ENCODE measurements at places on chromosomes 6 and 20.
A peak's percentile ranks its signal among the peaks of the same experiment; 100 is the strongest.

DNA sequence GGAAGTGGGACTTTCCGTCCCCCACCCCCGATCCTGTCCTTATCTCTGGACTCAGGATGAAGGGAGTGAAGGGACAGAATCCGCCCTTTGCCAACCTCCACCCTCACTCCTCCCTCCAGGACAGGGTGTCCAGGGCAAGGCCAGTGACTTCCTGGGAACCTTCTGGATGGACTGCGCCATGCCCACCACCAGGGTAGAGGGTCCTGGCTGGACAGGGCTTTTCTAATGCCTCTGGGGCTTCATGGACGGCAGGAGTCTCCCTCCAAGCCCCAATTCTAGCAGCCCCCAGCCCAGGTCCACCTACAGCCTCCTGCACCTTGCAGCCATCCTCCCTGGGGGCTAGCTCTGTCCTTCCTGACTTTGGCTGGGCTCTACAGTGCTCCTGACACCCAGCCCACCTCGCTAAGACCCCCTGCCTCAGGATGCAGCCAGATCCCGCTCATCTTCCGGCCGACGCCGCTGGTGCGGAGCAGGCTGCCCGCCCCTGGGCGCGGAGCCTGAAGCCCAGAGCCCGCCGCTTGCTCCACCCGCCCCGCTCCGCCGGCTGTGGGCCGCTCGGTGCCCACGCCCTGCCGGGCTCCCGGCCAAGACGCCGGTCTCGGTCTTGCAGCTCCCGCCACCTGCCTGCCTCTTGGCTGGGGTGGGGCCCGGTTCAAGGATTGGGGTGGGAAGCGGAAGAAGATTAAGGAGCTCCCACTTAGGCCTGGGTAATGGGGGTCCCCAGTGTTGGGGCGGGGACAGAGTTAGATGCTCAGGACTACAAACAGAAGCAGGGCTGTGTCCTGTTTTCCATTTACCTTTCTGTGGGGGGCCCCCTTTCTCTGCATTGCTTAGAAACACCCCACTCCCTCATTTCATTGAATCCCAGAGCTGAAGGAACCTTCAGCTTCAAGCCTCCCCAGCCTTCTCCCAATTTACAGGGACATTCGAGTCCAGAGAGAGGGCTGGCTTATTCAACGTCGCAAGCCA lies 72.8 kb downstream of the MDGA1 start:
- DNase-seq, result peak; percentile 76

DNA sequence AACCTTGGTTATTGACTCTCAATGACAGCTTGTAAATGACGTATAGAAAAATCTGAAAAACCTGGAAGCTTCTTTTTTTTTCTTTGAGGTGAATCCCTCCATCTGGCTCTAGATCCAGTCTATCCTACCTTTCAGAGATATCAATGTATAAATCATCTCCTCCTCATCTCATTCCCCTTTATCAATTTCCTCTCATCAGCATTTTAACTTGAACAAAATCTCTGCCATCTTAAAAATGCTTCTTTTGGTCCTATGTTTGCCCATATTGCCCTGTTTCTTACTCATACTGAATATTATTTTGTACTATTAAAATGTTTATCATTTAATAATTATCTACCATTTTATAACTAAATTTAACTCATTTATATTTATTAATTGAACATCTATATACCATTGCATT lies 306.7 kb upstream of the TSHZ2 start:
- DNase-seq, result no peak

DNA sequence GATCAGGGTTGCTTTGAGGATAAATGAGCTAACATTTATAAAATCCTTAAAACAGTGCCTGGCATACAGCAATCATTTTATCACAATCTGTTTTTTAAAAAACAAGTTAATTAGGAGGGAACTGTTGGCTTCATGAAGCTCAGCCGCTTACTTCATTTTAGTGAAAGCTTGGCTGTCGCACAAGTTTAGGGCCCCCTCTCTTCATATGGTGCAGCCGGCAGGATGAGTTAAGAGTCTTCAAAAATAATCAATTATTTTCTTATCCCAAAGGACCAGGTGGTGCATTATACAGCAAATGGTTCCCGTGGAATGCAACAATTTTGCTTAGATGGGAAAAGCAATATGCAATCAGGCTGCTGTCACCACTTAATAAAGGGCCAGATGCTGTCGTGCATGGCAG lies 57.4 kb upstream of the PROKR2 start:
- DNase-seq, result no peak

DNA sequence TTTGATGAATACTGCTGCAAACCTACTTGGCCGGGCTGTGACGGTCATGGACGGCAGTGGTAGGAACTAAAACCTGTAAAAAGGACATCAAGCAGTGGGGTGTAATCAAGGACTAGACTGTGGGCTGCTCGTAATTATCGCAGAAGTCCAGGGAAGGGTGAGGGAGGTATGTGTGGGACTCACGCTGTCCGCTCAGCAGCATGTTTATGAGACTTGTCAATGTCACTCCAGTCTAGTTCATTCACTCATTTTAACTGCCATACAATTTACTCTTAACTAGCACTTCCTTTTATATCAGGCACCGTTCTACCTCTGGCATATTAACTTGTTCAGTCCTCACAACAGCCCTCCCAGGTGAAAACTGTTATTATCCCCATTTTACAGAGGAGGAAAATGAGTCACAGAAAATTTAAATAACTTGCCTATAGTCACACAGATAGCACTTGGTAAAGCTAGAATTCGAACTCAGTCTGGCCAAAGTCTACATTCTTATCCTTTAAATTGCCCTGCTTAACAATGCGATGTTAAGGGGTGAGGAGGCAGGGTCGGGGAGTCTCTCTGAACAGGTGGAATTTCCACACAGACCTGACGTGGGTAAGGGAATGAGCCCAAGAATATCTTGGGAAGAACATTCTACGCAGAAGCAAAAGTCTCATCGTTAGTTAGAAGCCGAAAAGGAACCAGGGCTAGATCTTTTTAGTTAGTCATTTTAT lies 4.1 kb downstream of the PNPLA1 start:
- no peak for DNase-seq

GRCh38 chr6:36803908-36804307 lies 35.3 kb downstream of the CPNE5 start:
- no peak for DNase-seq

GRCh38 chr6:1581120-1581991 lies 28.4 kb upstream of the FOXC1 start:
- no peak for DNase-seq

- DNase-seq, result no peak
These were observed 238.6 kb downstream of the TFAP2B start for GRCh38 chr6:51057296-51057695.

DNA sequence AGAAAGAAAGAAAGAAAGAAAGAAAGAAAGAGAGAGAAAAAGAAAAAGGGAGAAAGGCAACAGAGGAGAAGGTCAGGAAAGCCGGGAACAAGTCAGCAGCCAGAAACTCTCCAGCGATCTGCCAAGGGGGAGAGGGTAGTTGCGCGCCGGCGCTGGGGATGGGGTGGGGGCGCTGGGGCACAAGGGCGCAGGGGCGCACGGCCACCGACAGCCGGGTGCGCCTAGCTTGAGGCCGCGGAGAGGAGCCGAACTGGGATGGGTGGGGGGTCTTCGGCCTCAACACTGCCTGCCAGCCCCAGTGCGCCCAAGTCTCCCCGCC lies 533 bp upstream of the RSPO3 start:
- no peak for DNase-seq

DNA sequence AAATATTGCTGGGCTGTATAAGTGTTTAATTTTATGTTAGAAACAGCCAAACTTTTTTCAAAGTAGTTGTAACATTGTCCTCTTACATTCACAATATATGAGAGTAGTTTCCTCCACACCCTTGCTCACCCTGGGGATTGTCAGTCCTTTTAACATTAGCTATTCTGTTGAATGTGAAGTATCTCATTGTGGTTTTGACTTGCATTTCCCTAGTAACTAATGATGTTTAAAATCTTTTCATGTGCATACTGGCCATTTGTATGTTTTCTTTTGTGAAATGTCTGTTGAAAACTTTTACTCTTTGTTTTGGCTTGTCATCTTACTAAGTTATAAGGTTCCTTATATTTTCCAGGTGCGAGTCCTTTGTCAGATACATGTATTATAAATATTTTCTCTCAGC lies 32.9 kb downstream of the TRIM38 start:
- DNase-seq, result no peak

DNA sequence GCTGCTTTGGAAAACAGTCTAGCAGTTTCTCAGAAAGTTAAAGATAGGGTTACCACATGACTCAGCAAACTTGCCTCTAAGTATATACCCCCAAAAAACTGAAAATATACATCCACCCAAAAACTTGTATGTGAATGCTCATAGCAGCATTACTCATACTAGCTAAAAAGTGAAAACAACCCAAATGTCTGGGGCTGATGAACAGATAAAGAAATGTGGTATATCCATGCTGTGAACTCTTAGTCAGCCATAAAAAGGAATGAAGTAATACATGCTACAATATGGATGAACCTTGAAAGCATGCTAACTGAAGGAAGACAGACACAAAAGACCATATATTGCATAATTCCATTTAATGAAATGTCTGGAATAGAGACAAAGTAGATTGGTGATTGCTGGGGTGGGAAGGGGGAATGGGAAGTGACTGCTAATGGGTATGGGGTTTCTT lies 79.9 kb upstream of the GLP1R start:
- no peak for DNase-seq

DNA sequence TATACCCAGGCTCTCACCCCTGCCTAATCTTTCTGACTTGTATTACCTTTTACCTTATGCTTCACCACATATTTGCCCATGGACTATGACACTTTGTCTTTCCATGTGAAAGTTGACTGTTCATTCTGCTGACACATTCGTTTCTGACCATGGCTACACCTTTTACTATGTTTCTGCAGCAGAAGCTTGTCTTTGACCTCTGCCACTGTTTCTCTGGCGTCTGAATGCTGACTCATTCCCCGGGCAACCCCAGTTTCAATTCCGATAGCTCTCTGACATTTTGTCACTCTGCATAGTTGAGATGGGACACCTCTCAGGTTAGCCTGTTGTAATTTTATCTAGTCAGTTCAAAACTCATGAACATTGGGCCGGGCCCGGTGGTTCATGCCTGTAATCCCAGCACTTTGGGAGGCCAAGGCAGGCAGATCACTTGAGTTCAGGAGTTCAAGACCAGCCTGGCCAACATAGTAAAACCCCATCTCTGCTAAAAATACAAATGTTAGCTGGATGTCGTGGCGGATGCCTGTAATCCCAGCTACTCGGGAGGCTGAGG lies 50.7 kb downstream of the SLC26A8 start:
- no peak for DNase-seq

DNA sequence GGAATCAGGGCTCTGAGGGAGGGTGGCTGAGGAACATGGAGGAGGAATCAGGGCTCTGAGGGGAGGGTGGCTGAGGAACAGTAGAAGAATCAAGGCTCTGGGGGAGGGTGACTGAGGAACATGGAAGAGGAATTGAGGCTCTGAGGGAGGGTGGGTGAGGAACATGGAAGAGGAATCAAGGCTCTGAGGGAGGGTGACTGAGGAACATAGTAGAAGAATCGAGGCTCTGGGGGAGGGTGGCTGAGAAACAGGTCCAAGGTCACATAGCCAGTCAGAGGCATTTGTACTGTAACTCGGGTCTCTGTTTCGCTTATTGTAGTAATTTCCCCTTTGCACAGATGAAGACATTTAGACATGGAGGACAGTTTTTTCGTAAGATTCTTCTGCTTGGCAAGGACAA lies 164.8 kb downstream of the SOBP start:
- DNase-seq, result no peak

- no peak for DNase-seq
These were observed 859.0 kb downstream of the QKI start for GRCh38 chr6:164273491-164273890.

- DNase-seq, result no peak
These were observed 1297.5 kb upstream of the CITED2 start for GRCh38 chr6:140671926-140672325.

GRCh38 chr6:44180886-44181285 lies 22.3 kb downstream of the CAPN11 start:
- no peak for DNase-seq

GRCh38 chr6:19999319-20000191 lies 162.4 kb downstream of the ID4 start:
- peak; percentile 65 for DNase-seq

- DNase-seq, result no peak
These were observed 22.8 kb upstream of the KHDC1 start for GRCh38 chr6:73285674-73286283.

GRCh38 chr6:1679688-1680068 lies 70.0 kb downstream of the FOXC1 start:
- peak; percentile 89 for DNase-seq

DNA sequence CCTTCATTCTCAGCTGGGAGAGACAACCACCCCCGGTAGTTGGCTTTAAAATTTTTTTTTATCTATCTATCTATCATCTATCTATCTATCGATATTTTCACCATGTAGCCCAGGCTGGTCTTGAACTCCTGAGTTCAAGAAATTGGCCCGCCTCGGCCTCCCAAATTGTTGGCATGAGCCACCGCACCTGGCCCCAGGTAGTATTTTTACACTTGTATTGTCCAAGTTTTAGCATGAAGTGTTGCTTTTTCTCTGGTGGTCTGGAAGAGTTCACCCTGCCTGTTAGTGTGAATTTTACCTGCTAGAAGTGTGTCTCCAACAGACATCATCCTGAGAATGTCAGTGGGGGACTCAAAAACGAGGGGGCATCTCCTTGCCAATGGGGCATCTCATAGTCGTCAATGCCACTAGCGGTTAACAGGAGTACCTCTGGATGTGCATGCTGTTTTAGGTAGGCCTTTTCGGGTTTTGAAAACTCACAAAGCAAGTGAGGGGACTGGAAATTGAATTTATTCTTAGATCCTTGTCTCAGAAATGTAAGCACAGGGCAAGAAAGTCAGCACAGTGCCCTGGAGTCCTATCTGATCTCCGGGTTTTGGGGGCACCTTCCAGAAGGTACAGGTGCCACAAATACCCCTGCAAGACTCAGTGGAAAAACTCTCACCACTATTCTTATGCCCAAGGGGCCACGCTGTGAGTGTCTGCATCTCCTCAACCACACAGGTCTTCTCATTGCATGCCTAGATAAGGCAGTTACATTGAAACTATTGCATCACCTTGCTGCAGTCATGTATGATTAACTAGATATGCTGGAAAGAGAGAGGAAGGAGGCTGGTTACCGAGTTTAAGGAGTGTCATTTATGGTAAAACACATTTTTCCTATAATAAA lies 37.1 kb downstream of the TNFAIP3 start:
- DNase-seq, result no peak

All from NCI-H2029 (cell line).